ENCODE measurements at places on chromosomes 16 and 17.

GRCh38 chr17:11882716-11883115, 114.6 kb downstream of the ZNF18 start:
- H3K27me3 ChIP-seq: no peaks in the 10 kb centered on the region
- H3K4me1 ChIP-seq: peaks cover 2% of the 10 kb centered on the region
- DNase-seq: no peak
- no peak overlapping the region for H3K4me3 ChIP-seq
- no peak overlapping the region for H3K27ac ChIP-seq
- no peaks in the 10 kb centered on the region for H3K36me3 ChIP-seq

- no peaks in the 10 kb centered on the region for H3K27me3 ChIP-seq
- H3K36me3 ChIP-seq: peaks cover 9% of the 10 kb centered on the region
- no peak for DNase-seq
- peaks cover 7% of the 10 kb centered on the region for H3K4me1 ChIP-seq
- peak overlapping the region; percentile 97 for H3K4me3 ChIP-seq
- peak overlapping the region; percentile 79 for H3K27ac ChIP-seq
Observed at GRCh38 chr17:16352303-16352666, 984 bp downstream of the CENPV start.

DNA sequence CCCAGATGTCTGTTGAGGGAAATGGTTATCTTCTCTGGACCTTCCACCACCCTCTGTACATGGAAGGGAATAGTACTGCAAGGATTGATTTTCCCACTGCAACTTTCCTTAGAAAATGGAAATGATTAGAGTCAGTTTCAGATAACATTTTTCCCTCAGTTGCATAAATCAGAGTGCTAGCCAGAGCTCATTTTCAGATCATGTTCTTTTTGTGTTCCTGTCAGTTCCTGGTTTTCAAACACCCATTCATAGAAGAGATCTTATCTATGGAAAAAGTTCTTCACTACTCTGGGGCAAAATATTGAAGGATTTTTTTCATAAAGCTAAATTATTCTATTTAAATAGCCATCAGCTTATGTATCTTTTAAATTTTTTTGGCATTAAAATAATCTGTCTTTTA, 11.7 kb upstream of the COX10 start:
- H3K4me1 ChIP-seq: no peaks in the 10 kb centered on the region
- peaks cover 42% of the 10 kb centered on the region for H3K36me3 ChIP-seq
- no peak for DNase-seq
- no peak overlapping the region for H3K27ac ChIP-seq

GRCh38 chr16:29804455-29805231, 1.7 kb upstream of the MAZ start:
- peak overlapping the region; percentile 100 for H3K27ac ChIP-seq
- no peaks in the 10 kb centered on the region for H3K27me3 ChIP-seq
- peaks cover 37% of the 10 kb centered on the region for H3K36me3 ChIP-seq
- no peak for DNase-seq
- H3K4me1 ChIP-seq: peaks cover 31% of the 10 kb centered on the region
- peak overlapping the region; percentile 94 for H3K4me3 ChIP-seq

GRCh38 chr17:42060231-42060630, 9.8 kb upstream of the C17orf113 start:
- no peaks in the 10 kb centered on the region for H3K36me3 ChIP-seq
- H3K27ac ChIP-seq: peak overlapping the region; percentile 3
- H3K27me3 ChIP-seq: no peaks in the 10 kb centered on the region
- H3K4me3 ChIP-seq: no peak overlapping the region
- H3K4me1 ChIP-seq: peaks cover 15% of the 10 kb centered on the region

DNA sequence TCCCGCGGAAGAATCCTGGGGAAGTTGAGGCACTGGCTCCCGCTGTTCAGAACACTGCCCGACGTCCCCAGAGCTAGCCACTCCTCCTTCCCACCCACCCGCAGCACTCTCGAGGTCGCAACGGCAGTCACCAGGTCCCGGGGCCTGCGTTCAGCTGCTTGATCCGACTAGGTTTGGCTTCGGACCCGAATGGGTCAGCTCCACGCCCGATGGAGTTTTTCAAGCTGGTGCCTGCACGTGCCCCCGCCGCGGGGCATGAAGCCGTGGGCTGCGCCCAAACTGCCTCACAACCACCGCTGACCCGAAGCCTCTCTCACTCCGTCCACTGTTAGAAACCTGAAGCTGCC, 12.4 kb upstream of the ODF4 start:
- H3K27me3 ChIP-seq: peaks cover 60% of the 10 kb centered on the region
- peaks cover 2% of the 10 kb centered on the region for H3K36me3 ChIP-seq
- DNase-seq: no peak
- peak overlapping the region; percentile 73 for H3K4me3 ChIP-seq
- peaks cover 17% of the 10 kb centered on the region for H3K4me1 ChIP-seq

GRCh38 chr16:76243620-76244019, 33.6 kb upstream of the CNTNAP4 start:
- DNase-seq: no peak
- no peaks in the 10 kb centered on the region for H3K36me3 ChIP-seq
- H3K4me1 ChIP-seq: no peaks in the 10 kb centered on the region
- H3K4me3 ChIP-seq: no peak overlapping the region
- no peaks in the 10 kb centered on the region for H3K27me3 ChIP-seq
- no peak overlapping the region for H3K27ac ChIP-seq

- no peak overlapping the region for H3K4me3 ChIP-seq
- peaks cover 9% of the 10 kb centered on the region for H3K4me1 ChIP-seq
- H3K27me3 ChIP-seq: peaks cover 88% of the 10 kb centered on the region
- DNase-seq: no peak
Observed at GRCh38 chr17:74856112-74856511, 3.6 kb downstream of the GRIN2C start.

- H3K27me3 ChIP-seq: no peaks in the 10 kb centered on the region
- peaks cover 97% of the 10 kb centered on the region for H3K4me1 ChIP-seq
- H3K36me3 ChIP-seq: peaks cover 76% of the 10 kb centered on the region
- DNase-seq: no peak
- peak overlapping the region; percentile 25 for H3K4me3 ChIP-seq
- peak overlapping the region; percentile 75 for H3K27ac ChIP-seq
Observed at GRCh38 chr16:10992797-10993196, 48.4 kb downstream of the CLEC16A start.

DNA sequence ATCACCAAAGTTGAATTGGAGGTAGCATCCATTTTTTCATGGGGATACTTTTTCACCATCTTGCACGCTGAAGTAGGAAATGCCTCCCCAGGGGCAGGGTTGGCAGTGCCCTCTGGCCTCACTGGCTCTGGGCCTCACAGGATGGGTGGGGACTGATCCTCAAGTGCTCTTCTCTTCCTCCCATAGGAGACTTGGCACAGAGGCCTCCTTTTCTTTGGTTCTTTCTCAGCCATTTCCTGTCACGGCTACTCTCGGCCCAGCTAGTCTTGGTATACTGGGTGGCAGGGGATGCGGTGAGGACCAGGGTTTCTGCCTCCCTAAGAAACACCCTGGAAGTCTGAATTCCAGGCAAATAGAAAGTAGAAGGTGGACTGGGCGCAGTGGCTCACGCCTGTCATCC, 58.2 kb downstream of the PECAM1 start:
- no peak overlapping the region for H3K27ac ChIP-seq
- peaks cover 16% of the 10 kb centered on the region for H3K36me3 ChIP-seq

DNA sequence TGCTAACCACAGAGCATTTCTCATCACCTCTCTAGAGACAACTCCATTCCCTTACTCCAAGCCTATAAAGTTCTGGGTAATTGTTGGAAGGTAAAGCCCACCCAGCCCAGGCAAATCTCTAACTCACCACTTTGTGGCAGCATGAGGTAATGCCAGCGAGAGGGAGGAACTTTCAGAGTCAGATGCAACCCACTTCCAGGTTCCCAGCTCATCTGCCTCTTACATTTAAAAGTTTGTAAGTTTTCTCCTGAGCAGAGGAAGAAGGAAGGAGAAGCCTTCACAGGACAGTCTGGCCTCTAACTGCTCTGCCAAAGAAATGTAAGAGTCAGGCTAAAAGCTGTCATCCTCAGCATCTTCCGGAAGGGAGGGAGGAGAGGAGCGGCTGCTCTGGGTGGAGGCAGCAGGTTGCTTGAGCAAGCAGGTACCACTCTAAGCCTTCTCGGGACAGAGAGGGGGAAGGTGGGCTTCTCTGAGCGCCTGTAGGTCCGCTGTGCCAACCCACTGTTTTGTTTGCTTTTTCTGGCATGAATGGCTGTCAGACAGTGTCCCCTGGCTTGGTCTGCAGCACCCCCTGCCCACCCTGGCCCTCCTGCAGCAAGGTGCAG, 1.0 kb downstream of the ZNF319 start:
- DNase-seq: no peak
- H3K36me3 ChIP-seq: peaks cover 23% of the 10 kb centered on the region
- H3K4me1 ChIP-seq: peaks cover 34% of the 10 kb centered on the region
- H3K27ac ChIP-seq: peak overlapping the region; percentile 71
- H3K4me3 ChIP-seq: peak overlapping the region; percentile 81
- H3K27me3 ChIP-seq: no peaks in the 10 kb centered on the region

DNA sequence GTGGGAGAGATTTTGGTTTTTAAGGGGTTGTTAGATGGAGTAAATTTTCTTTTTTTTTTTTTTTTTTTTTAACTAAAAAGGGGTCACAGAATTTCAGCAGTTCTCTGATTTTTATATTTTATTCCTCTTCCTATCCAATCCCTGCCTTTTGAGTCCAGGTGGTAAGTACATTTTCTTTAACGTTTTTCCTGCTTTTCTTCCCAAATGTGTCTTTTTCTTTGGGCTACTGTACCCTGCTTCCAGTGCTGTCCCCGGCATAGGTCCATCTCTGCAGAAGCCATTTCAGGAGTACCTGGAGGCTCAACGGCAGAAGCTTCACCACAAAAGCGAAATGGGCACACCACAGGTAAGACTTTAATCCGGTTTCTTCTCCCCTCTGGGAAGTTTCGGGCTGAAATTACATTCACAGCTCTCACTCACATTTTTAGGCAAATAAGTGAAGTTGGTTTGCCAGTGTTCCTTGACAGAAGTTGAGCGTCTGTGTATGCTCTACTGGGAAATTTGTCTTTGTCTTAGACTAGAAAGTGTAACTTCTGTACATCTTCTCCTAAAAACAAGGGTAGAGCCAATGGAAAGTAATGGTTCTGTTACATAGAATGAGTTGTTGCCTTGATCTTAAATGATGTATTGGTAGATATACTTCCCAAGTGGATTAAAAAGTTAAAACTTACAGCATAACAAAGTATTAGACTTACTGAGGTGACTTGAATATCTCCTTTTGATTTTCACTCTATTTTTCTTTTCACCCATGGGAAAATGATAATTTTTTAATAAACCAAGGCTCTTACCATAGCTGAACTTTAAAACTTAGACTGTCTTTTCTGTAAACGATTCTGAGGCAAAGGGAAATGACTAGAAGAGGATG, 54.5 kb downstream of the TUBD1 start:
- peaks cover 5% of the 10 kb centered on the region for H3K27me3 ChIP-seq
- peak overlapping the region; percentile 97 for H3K4me3 ChIP-seq
- H3K4me1 ChIP-seq: peaks cover 23% of the 10 kb centered on the region

- peaks cover 12% of the 10 kb centered on the region for H3K4me1 ChIP-seq
- peaks cover 18% of the 10 kb centered on the region for H3K36me3 ChIP-seq
- peaks cover 11% of the 10 kb centered on the region for H3K27me3 ChIP-seq
- H3K27ac ChIP-seq: peak overlapping the region; percentile 91
- H3K4me3 ChIP-seq: peak overlapping the region; percentile 86
Observed at GRCh38 chr16:88535857-88536222, 34.4 kb upstream of the ZC3H18 start.

DNA sequence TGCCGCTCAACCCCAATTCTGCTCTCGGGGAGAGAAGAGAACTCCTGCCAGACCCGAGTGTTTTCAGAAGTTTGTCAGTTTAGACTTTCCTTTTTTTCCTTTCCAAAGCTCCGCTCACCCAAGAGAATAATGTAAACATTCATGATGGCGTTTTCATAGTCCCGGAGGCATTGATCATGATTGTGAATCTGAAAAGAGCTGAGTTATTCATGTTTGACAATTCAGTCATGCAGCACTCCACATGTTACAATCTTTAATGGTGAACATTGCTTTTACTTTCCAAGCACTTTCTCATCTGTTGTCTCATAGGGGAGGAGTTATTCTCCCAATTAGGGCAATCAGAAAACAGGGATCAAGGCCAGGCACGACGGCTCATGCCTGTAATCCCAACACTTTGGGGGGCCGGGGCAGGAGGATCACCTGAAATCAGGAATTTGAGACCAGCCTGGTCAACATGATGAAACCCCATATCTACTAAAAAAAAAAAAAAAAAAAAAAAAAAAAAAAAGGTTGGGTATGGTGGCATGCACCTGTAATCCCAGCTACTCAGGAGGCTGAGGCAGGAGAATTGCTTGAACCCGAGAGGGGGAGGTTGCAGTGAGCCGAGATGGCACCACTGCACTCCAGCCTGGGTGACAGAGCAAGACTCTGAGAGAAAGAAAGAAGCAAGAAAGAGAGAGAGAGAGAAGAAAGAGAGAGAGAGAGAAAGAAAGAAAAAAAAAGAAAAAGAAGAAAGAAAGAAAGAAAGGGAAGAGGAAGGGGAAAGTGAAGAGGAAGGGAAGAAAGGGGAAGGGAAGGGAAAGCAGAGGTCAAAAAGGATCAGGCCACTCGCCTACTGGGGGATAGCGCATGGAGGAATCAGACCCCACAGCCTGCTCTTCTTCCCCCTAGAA, 70.0 kb upstream of the TNRC6C start:
- H3K4me3 ChIP-seq: peak overlapping the region; percentile 82
- DNase-seq: no peak
